Stimulated activated CD4-positive, alpha-beta T cell treated with anti-CD3 and anti-CD28 coated beads, Interleukin-12 subunit alpha, Interleukin-12 subunit beta, amount 100 ng/mL, for 48 hours (primary cell): ENCODE measurements at places on chromosomes 4 and X.

DNA sequence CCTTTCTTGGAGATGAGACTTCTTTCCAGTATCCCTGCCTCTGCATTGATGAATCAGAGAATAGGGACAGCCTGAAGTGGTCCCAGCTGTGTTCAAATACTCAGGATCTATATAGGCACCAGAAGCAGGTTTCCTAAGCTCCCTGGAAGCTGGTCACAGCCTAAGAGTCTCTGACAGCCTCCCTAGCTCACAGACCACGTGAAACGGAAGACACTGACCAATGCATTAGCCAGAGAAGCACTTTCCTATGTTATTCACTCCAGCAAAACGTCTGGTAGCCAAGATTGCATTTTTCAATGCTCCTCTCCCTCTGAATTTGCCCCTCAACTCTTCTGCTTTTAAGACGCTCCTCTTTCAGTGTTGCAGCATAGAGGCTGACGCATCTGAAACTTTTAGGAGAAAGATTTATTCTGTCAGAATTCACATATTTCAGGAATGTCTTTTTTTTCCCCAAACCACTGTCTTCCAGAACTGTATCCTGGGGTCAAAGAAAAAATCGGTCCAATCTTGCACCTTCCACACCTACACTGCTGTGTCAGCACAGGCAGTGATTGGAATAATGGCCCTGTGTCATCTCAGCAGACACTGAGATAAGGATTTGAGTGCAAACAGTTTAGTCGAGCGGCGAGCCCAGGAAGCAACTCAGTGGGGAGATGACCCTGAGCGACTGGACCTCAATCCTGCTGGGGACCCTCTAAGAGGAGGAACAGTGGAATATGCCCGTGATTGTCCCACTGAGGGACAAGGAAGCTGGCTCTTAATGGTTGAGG is 109.4 kb downstream of the SMIM20 start:
- no peak for DNase-seq

- DNase-seq = no peak
Observed at GRCh38 chrX:53287493-53288138, 6.2 kb upstream of the IQSEC2 start.

GRCh38 chrX:3728454-3728853 is 15.0 kb upstream of the PRKX start:
- DNase-seq = no peak

- DNase-seq = no peak
Observed at GRCh38 chr4:68630371-68630770, 40.1 kb downstream of the UGT2B15 start.

DNA sequence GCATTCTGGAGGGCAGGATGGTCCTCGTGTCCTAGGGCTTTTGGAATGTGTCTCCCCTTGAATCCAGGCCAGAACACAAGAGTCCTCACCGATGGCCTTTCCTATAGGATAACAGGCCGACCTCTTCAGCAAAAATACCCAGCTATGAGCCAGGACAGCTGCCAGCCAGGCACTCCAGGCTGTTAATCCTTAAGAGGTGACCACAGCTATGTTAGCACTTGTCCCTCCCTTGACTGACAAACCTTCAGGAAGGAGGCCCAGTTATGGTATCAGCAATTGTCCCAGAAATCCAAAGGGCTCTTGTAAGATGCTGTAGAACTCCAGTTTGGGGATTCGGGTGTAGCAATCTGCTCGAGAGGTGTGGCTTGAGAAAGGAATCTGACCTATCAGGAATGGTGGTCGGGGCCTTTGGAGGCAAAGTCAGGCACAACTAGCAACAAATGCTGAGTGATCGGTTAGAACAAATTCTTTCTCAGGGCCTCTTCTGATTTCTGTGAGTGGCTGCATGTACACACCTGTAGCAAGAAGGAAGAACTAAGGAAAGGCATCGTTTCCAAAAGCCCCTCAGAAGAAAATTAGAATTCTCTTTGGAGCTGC is 54.6 kb downstream of the PTCHD1 start:
- no peak for DNase-seq
